ENCODE measurements at places on chromosomes 13 and 19.

- no peak for DNase-seq
Observed at GRCh38 chr13:29703421-29703820, 107.9 kb upstream of the SLC7A1 start.

DNA sequence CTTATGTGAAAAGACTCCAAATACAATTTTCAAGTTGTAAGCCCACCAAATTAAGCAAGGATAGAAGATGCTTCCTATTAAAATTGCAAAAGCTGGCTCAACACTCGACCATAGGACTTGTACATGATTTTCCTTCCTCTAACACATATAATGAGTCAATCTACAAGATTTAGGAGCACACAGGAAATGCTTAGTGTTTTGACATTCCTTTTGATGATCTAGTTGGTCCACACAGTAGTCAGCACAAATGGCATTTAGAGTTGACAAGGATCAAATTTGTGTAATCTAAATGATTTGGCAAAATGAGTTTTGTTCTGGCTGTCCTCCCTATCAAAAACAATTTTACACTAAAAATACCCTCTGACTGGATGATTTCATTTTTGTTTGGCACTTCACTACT is 340.2 kb downstream of the DIAPH3 start:
- DNase-seq = no peak

DNA sequence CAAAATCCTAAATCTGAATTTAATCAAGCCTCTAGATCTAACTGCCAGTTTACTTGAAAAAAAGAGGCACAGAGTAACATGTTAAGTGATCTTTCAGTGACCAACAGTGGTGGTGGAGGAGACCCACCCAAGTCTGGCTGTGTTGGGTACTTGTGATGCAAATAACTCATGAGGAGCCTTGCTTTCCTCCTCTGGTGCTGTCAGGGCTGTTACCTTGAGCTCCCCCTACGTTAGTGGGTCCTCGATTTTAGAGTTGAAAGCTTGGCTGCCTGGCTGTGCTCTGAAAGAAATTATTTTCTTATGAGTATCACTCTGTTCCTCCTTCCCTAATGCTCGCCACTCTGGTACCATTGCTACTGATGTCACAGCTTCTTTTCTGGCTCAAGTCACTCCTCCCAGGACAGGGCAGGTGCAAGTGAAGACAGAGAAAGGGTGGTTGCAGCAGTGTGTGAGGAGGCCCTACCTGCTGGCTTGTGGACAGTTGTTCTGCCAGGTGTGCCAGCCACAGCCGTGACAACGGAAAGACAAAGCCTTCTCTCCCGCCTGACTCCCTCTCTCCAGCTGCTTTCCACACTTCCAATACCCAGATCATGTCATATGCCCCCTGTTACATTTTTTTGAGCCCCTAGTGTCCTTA is 6.5 kb upstream of the SUPT20H start:
- DNase-seq = no peak

DNA sequence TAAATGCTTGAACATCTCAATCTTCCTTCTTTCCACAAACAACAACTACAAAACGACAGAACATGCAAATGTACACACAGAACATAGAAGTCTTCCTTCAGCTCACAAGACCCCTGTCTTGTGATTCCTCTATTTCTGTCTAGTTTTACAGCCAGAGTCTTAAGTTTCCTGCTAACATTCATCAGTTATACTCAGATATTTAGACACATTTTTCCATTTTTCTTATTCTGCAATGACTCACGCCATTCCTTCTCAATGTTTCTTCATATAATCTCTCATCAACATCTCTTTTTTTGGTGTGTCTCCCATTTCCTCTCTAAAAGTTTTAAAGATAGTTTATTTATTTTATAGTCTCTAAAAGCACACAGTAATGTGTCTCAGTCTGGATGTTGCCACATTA is 1872.9 kb upstream of the PCDH20 start:
- DNase-seq = no peak

GRCh38 chr13:32666990-32667571 is 80.8 kb downstream of the PDS5B start:
- DNase-seq = no peak

- no peak for DNase-seq
Observed at GRCh38 chr19:996051-996838, 4.0 kb upstream of the GRIN3B start.

DNA sequence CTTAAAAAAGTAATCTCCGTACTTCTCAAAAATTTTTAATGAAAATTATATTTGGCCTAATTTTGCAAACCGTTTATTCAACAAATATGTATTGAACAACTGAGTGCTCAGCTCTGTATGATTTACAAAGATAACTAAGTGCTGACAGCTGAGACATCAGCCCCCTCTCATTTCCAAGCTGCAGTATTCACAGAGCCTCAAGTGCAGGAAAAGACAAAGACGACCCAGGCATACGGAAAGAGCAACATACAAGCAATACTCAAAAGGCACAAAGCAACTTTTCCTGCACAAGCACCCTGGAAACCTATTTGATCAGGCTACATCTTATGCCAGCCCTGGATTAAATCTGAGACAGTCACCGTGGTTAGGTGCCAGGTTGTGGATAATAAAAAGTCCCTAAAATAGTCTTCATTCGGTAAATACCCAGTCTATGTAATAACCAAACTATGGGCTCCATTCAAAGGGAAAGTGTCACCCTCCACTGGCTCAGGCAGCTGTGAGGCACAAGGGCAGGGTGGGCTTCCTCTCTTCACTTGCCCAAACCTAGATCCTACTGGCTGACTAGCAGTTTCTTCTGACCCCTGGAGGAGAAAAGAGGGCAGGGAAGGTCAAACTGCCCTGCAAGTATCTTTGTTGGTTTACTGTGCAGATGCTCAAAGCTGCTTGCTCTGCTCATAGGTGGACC is 65.5 kb downstream of the TBC1D4 start:
- DNase-seq = no peak

GRCh38 chr13:24627946-24628345 is 52.3 kb upstream of the ATP12A start:
- no peak for DNase-seq

DNA sequence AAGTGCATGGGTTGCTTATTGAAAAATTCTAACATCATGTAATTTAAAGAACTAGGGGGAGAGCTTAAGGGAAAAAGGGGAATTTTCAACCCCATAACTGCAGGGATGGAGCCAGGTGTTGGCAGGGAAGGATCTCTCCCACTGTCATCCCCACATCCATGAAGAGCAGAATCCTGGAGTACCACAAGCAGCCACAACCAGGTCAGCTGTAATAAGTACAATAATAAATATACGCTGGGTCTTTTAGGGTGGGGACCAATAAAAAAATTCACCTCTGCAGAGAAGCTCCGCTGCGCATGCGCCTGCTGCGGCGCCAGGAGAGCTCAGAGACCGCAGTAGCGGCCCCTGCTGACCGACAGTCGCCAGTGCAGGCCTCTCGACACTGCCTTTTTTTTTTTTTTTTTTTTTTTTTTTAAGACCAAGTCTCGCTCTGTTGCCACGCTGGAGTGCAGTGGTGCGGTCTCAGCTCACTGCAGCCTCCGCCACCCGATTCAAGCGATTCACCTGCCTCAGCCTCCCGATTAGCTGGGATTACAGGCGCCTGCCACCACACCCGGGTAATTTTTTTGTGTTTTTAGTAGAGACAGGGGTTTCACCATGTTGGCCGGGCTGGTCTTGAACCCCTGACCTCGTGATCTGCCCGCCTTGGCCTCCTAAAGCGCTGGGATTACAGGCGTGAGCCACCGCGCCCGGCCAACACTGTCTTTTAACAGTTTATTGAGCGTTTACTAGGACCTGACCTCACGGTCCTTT is 2.5 kb upstream of the EEF2 start:
- peak; percentile 78 for DNase-seq

DNA sequence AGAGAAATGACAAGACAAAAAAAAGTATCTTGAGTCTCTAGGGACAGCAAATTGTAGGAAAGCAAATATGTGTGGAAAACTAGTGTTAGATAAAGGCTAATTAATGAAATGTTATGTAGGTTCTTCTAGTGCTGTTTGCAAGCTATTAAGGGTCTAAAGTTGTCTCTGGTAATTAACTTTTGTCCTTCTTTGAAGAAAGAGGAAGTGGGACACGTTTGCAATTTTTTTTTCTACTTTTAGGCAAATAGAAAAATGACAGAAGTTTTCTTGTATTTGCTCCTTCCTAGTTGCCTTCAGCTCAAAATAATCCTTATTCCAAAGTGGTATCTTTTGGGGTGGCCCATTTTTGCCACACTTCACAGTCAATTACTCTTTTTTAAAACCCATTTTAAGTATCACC is 1877.7 kb upstream of the PRR20A start:
- DNase-seq = no peak

DNA sequence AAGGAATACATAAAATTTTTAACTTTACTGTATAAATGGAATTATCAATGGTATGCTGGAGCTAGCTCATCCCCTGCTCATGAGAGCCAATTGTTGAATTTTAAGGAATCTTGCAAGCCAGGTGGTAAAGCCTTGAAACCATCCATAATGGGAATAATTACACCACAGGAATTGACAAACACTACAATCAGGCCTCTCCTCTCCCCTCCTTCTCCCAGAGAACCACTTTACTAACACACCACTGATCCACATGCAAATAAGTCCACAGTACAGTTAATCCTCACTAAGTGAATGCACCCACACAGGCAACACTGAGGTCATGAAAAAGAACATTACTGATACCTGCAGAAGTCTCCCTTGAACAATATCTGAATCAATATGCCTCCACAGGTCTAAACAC is 140.5 kb downstream of the KLF12 start:
- no peak for DNase-seq

GRCh38 chr19:47540748-47541147 is 25.9 kb upstream of the NAPA start:
- no peak for DNase-seq

DNA sequence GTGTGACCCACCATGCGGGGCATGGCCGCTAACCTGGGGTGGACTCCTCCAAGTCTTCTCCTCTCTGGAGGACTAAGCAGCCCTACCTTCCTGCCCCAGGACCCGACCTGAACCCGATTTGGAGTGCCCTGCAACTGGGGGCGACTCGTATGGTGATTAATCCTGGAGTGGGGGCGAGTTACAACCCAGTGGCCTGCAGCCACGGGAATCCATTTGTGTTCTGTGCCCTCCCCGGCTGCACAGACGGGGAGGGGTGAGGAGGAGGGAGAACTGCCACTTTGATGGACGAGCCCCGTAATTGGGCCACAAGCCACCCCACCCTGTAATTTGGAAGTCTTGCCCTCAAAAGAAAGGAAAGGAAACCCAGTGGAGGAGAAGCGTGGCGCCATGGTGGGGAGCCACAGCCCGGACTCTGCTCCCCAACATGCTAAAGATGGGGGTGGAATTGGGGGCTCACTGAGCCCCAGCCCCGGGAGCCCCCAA is 18.0 kb downstream of the PRR36 start:
- no peak for DNase-seq

DNA sequence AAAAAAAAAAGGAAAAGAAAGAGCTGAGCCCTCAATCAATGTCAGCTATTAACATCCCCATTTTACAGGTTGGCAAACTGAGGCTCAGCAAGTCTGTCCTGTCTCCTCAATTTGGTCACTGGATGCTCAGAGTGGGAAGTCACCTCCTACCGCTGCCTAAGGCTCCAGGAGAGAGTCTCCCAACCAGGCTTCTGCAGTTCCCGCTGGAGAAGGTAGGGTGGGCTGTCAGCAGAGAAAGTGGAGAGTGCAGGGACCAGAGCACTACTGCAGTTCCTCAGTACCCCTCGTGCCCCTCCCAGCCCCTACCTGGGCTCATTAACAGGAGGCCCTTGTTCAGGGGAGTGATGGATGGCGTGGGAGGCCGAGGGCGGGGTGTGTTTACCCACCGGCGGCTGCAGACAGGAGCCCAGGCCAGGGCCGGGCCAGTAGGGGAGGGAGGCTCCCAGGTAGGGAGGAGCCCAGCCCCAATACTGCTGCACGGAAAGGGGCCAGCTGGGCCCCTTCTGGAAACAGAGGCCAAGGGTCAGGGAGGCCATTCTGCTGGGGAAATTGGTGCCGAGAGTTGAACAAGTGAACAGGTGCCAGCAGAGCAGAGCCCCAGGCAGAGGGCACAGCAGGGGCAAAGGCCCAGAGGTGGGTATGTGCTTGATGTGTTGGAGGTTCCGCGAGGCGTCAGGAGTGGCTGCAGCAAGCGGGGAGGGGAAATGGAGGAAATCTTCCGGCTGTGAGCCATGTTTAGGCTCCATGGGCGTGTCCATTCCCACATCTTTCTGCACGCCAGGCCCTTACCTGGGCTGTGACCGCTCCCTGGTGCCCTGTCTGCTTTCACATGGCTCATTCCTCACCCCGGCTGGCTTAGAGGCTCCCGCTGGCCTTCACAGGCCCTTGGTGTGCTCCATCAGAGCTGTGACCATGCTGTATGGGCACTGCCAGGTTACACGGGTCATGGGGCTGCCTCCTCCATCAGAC is 7.6 kb upstream of the COMP start:
- DNase-seq = no peak

DNA sequence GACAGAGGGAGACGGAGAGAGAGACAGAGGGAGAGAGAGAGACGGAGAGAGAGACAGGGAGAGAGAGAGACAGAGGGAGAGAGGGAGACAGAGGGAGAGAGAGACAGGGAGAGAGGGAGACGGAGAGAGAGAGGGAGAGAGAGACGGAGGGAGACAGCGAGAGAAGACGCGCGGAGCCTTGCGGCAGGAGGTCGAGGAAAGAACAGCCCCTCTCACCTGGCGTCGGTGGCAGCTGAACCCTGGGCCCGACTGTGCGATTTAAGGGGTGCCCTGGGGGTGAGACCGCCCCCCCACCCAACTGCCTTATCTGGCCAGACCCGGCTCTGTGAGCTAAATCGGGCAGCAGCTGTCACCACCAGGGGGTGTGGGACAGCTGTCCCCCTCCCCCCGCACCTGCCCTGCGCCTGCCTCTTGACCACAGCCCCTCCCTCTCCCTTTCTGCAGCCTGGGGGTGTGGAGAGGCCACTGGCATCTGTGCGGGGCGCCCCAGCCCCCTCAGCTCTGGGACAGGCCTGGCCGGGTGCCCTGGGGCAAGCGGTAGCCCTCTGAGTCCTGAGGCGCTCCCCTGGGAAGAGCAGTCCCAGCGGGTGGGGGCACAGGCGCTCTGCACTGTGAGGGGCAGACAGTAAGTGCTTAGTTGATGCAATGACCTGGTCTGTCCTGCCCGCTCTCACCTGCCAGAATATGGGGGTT is 10.8 kb downstream of the JOSD2 start:
- no peak for DNase-seq

DNA sequence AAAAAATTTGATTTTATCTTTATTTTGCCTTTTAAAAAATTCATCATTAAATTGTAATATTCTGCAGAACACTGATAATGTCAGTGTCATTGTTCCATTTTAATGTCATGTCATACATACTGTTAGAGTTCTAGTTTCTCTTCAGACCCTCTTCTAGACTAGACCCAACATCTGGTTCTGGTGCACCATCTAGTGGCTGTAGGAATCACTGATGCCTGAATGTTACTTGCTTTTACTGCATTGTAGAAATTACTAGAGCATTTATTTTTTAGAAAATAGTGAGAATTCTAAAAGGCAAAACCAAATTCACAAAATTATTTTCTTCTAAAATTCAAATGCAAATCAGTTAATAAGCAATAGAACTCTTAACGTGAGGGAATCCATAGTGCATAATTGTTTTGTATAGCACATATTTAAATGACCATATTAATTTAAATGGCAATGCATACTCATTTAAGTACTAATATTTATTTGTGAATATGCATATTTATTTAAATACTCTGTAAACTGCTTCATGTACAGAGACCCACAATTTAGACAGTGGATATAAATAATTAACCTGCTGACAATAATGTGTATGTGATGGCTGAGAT is 425.7 kb downstream of the KLF12 start:
- DNase-seq = no peak

- no peak for DNase-seq
Observed at GRCh38 chr13:39577838-39578491, 25.0 kb downstream of the LHFPL6 start.

GRCh38 chr19:9796113-9796773 is 22.6 kb downstream of the FBXL12 start:
- peak; percentile 66 for DNase-seq

GRCh38 chr13:76882431-76882830 is 3.8 kb downstream of the KCTD12 start:
- no peak for DNase-seq

Measured in NCI-H510A (cell line).